Mammary epithelial cell (primary cell): ENCODE measurements at places on chromosomes 11 and 22. TPM values are rescaled to one million over a fixed set of nuclear protein-coding genes. Genes with fewer than 3 reads are reported as not detected.

The GRIA4 gene
- total RNA-seq, result not detected in 2 replicates

DNA sequence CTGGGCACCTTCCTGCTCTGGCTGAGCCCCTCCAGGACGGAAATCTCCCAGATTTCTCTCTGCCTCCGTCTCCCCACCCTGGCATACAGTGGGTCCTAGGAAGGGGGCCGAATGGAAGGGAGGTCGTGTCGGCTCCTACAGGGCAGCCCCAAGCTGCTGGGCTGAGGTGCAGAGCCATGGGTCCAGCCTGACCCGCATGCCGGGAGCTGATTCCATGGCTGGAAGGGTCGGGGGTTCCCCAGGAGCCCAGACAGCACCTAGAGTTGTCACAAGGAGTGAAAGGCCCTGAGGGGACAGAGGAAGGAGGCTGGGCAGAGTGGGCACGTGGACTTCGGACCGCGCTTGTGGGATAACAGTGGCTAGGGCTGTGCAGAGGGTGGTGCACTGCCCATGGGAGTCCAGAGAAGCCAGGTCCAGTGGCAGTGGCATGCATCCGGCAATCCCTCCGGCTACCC lies 16.5 kb downstream of the CCND1 start:
- DNase-seq, result no peak

DNA sequence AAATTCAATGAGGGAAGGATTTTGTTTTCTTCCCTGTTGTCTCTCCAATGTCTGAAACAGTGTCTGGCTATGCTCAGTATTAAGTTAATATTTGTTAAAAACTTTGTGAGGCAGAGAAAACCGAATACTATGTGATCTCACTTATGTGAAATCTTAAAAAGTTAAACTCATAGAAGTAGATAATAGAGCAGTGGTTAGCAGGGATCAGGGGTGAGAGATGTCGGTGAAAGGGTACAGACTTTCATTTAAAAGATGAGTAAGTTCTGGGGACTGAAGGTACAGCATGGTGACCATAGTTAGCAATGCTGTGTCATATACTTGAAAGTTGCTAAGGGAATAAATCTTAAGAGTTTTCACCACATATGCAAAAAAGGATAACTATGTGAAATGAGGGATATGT lies 244.6 kb downstream of the AASDHPPT start:
- DNase-seq, result no peak

DNA sequence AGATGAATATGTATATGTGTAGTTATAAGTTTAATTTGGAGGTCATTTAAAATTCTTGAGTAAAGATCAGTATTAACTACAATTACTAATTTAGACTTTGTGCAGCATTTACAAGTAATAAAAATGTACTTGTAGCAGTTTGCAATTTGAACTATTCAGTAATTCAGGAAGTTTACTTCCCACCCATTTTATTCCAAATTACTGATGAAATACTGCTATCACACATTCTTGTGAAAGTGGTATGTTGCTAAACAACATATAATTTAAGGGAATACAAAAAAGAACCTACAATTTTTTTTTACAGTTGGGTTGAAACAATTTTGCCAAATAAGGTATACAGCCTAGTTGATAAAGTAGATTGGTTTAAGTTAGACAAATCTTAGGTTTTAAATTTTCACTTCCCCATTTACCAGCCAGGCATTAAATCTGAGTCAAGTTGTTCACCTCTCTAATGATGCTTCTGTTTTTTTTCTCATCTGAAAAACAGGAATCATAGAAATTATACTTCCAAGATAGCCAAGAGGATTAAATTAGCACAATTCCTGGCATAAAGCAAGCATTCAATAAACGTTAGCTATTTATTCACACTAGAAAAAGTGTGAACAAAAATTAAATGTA lies 45.3 kb downstream of the ZBTB44 start:
- no peak for DNase-seq

DNA sequence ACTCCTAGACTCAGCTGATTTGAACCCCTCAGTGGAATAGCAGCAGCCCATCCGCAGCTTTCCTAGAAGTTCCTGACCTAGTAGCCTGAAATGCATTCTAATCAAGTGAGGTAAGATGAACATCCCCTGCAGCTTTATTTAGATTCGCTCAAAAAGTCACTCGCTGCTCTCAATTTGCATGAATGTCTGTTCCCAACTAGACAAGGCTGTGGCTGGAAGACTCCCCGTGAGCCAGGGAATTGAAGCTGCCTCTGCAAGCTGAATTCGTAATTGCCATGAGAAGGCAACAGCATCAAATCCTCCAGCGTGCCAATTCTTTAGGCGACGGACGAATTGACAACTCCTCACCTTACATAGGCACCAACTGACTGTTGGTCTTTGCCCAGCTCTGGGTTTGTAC lies 17.1 kb upstream of the SCN3B start:
- DNase-seq, result no peak

- DNase-seq, result peak; percentile 56
These were observed 1.2 kb downstream of the PDGFB start for GRCh38 chr22:39243439-39244135.

The KCNQ1 gene
- total RNA-seq, result 0.67 TPM in 1 of 2 replicates, not detected in the other

- DNase-seq, result no peak
These were observed 40.2 kb downstream of the ZNF195 start for GRCh38 chr11:3338569-3339339.

DNA sequence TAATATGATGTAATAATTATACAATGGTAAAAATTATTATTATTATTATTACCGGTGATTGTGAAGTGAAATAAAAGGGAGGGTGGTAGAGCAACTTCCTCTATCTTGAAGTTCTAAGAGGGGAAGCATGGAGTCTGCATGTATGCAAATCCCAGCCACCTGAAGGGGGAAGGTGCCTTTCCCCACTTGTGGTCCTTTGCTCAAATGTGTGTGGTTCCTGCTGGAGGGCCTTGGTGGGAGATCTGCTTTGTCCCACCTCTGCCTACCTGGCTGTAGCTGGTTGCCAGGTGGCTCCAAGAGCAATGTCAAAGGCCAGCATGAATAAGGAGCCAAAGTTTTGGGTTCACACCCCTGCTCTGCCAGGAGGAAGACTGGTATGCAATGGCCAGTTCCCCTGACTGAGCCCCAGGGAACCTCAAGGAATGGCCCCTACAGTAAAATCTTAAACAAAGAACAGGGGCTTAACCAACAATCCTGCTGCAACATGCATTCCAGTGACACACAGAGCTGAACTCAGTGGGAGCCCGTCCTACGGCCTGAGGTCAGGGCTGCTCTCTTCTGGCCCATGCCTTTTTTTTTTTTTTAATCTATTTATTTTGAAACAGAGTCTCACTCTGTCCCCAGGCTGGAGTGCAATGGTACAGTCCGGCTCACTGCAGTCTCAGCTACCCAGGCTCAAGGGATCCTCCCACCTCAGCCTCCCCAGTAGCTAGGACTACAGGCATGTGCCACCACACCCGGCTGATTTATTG lies 8.5 kb downstream of the TMEM132A start:
- no peak for DNase-seq

The RAB39A gene
- not detected in 2 replicates for total RNA-seq

The OR51I1 gene
- not detected for total RNA-seq

DNA sequence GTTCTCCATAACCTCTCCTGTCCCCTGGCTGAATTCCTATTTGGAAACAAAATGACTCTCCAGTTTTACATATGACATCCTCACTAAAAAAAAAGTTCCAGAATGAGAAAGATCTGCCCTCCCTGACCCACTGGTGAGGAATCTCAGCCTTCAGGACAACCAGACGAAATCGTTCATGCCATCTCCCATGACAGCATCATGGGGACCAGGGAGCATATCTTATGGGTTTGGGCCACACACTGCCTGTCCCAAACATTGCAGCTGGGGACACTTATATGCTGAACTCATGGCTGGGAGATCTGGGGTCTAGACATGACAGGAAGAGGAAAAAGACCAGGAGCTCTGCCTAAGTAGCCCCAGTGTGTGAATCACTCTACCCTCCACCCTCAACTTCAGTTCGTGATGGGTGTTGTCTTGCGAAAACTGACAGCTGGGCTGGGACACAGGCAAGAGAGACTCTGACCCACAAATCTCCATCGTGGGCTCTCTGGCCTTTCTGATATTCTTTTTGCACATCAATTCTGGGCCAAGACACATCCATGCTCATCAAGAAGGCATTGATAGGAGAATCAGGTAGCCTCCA lies 102.0 kb downstream of the ZNF280B start:
- no peak for DNase-seq

GRCh38 chr11:70545610-70545912 lies 147.2 kb downstream of the CTTN start:
- DNase-seq, result no peak

GRCh38 chr11:27861706-27862430 lies 161.6 kb upstream of the BDNF start:
- peak; percentile 79 for DNase-seq

DNA sequence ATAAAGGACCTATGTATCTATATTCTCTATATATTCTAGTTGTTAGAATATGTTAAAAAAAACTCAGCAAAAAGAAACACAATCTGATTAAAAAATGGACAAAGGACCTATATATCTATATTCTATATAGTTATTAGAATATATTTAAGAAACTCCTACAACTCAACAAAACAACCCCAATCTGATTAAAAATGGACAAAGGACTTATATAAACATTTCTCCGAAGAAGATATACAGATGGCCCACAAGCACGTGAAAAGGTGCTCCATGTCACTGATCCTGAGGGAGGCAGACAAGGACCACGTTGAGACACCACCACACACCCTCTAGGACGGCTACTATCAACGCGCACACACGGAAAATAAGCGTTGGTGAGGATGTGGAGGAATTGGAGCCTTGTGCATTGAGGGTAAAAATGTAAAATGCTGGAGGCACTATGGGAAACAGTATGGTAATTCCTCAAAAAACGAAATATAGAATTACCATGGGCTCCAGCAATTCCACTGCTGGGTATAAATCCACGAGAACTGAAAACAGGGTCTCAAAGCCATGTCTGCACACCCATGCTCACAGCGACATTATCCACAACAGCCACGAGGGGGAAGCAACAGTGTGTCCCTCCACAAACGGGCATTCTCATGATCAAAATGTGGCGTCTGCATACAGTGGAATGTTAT lies 22.7 kb downstream of the YPEL1 start:
- DNase-seq, result peak; percentile 59

The PATE4 gene
- not detected in 2 replicates for total RNA-seq

- no peak for DNase-seq
These were observed 11.1 kb upstream of the CSF2RB start for GRCh38 chr22:36902143-36902926.

GRCh38 chr11:32526760-32527159 lies 56.9 kb upstream of the EIF3M start:
- no peak for DNase-seq

The ADAMTS8 gene
- not detected in 2 replicates for total RNA-seq

DNA sequence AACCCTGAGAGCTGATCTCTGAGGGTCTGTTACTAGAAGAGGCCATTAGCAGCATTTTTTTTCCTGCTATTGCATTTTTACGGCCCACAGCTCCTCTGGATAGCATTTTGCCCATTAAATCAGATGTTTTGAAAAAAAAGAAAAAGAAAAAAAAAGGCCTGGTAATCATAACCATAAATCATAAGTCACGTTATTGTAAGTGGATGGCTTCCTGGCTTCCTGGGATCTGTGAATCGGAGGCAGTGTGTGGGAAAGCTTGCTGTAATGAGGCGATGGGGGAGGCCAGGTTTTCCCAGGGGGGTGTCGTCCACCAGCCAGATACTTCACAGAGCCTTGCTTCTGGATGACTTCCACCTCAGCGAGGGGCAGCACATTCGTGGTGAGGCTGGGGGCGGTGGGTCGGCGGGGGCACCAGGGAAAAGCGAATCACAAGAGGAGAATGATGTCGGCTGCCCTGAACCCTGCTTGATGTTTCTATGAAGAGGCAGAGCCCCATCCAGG lies 106.5 kb upstream of the SYT13 start:
- no peak for DNase-seq

The TMEM191B gene
- total RNA-seq, result 1.7 TPM in 1 of 2 replicates, not detected in the other

DNA sequence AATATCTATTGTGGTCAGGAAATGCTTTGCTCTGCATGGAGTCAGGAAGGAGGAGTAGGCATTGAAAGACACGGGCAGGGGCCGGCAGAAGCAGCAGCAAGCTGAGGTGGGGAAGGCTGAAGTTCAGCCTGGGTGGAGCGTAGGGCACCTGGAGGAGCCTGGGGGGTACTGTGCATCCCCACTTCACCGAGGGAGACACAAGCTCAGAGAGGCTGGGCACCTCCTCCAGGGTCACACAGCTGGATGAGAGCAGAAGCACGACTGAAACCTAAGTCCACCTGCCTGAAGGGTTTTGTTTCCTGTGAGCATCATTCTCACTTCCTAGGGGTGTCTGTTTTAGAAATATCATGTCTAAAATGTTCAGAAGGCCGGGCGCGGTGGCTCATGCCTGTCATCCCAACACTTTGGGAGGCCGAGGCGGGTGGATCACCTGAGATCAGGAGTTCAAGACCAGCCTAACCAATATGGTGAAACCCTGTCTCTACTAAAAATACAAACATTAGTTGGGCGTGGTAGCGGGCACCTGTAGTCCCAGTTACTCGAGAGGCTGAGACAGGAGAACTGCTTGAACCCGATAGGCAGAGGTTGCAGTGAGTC lies 138.3 kb downstream of the MPPED1 start:
- no peak for DNase-seq

The MGAT3 gene
- total RNA-seq, result not detected in 2 replicates

- DNase-seq, result no peak
These were observed 64.0 kb downstream of the GRK3 start for GRCh38 chr22:25628494-25628893.

The DAGLA gene
- 0.67 TPM for total RNA-seq

The LRRC74B gene
- not detected for total RNA-seq

The SLC43A3 gene
- total RNA-seq, result 22.7 TPM

DNA sequence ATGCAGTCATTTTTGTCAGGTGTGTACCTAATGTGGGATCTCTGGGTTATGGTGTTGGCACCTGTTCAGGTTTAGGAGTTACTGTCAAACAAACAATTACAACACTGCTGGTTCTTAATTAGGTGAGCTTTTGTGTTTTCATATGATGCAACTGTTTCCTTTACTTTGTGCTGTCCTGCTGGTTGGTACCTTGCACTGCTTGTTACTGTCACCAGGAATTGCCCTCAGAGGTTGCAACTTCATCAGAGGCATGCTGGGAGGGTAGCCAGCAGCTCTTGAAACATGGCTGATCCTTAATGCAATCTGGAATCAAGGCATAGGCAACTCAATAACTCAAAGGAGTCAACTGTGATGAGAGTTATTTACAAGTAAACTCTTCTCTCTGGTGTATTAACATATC lies 400.3 kb downstream of the MIAT start:
- no peak for DNase-seq

DNA sequence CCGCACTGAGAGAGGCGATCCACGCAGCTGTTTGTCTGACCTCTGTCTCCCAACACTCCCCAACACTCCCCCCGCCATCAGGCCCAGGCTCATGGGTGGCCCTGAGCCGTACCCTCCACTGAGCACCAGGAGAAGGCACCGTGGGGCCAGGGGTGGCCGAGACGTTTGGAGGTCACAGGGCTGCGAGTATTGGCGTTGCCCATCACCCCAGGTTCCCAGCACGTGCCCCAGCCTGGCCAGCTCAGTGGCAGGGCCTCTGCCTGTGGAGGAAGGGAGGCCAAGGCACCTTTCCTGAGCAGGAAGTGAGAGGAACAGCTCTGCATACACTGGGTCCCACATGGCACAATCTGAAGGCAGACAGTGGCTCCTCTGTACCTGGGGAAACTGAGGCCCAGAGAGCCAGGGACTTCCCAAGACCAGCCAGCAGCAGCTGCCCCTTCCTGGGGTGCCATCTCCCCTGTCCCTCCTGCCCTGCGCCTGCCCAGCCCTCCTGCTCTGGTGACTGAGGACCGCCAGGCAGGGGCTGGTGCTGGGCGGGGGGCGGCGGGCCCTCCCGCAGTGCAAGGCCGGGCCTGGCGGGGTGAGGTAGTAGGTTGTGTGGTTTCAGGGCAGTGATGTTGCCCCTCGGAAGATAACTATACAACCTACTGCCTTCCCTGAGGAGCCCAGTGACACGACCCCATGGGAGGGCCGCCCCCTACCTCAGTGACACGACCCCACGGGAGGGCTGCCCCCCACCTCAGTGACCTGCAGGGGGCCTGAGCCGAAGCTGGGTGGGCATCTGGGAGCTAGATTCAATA lies 37.0 kb upstream of the PPARA start:
- no peak for DNase-seq
